Fibroblast of skin of scalp (primary cell): ENCODE measurements at places on chromosomes 7 and 10.

GRCh38 chr10:26157734-26158133, 58.8 kb upstream of the GAD2 start:
- DNase-seq: no peak

DNA sequence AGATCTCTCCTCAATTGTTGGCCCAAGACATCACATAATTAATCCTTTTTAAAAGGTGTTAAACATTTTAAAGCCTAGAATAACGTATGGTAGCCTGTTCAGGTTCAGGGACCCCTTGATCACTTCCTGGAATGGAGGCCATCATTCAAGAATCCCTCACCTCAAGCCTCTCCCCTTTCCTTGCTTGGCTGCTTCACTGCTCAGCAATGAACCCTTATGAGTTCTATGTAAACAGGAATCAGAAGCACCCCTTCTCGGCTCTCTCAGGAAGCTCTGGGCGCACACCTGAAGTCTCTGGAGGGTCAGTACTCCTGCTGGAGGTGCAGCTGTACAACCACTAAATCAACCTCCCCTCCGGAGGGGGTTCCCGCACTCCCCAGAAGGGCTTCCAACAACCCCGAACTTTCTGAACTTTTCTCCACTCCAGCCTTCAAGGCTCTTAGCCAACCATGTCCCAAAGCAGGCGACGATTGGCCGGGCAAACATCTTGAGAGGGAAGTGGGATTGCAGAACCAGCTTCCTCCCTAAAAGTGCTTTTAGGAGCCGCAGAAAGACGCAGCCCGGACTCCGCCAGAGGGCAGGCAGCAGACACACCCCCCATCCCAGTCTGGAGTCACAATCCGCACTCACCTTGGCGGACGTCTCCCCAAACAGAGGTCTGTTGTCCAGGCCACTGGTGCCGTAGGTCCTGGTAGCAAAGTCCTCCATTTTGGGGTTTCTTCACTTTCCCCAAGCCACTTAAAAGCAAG, 562 bp downstream of the TMEM243 start:
- peak; percentile 40 for DNase-seq

DNA sequence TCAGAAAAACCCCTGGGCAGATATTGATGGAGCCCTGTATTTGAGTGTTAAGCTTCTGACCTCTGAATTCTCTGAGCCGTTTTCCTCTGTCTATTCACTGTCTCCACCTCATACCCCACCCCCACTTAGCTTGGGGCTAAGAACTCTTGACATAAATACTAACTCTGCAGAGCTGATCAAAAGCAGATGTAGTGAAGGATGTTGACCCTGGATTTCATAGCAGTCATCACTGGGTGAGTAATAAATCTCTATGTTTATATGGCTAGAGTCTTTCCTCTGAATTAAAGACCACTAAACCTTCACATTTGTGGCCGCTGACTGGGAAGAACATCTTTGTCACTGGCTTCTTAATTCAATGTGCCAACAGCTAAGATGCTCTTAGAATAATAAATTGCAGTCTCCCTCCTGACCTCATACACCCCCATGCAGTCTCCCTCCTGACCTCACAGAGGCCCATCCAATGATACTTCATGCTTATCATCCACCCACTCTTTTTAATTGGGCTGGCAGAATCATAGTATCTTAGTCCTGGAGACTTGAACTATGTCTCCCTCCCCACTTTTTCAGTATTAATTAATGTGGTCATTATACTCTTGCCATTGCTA, 78.0 kb upstream of the MACROH2A2 start:
- DNase-seq: peak; percentile 93

DNA sequence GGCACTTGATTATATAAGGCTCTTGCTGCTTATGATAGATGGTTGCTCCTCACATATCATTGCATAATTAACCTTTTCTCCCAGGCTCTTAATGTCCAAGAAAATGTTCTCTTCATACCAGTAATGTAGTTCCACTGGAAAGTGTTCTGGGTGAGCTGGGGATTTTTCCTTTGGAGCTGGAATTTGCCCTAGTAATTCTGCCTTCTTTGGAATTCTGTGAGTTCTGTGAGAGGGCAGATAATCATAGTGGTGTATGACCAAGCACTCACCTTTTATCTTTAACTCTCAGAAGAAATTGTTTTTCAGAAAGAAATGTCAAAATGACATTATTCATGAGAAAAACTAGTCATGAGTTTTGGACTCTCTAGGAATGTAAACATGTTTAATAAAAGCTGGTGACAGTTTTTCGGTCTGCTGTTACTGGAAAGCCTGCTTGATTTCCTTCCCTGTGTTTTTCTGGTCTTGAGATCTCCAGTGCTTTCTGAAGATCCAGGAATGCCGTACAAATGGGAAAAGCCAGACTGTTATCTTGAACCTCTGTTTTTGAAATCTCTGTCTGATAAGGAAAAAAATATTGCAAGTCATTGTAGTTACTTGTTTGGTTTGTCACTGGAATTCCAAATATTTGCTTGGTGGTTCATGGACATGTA, 148.3 kb upstream of the PRPS1L1 start:
- DNase-seq: peak; percentile 5

- peak; percentile 77 for DNase-seq
Observed at GRCh38 chr10:90911133-90912051, 9.5 kb downstream of the ANKRD1 start.

GRCh38 chr10:89553064-89553734, 17.8 kb upstream of the SLC16A12 start:
- peak; percentile 96 for DNase-seq

GRCh38 chr7:2760098-2760889, 72.3 kb downstream of the AMZ1 start:
- DNase-seq: peak; percentile 61

DNA sequence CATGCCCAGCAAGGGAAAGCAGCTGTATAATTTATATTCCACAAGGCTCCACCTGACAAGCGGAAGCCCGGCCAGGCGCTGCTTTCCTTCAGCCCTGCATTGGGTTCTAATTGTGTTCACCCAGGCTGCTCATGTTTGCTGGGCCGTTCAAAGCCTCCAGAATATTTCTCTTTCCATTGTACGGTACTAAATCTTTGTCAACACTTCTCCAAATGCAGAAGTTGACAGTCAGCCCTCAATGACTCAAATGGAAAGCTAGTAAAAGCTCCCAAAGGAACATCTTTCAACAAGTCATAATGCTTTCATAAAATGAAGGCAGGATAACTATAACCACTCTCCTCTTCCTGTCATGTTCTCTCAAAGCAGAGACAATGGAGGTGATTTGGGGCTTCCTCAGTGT, 17.8 kb upstream of the CPXM2 start:
- no peak for DNase-seq

- peak; percentile 53 for DNase-seq
Observed at GRCh38 chr7:132655131-132655727, 79.0 kb upstream of the PLXNA4 start.

- no peak for DNase-seq
Observed at GRCh38 chr7:22351878-22352277, 5.1 kb downstream of the RAPGEF5 start.

DNA sequence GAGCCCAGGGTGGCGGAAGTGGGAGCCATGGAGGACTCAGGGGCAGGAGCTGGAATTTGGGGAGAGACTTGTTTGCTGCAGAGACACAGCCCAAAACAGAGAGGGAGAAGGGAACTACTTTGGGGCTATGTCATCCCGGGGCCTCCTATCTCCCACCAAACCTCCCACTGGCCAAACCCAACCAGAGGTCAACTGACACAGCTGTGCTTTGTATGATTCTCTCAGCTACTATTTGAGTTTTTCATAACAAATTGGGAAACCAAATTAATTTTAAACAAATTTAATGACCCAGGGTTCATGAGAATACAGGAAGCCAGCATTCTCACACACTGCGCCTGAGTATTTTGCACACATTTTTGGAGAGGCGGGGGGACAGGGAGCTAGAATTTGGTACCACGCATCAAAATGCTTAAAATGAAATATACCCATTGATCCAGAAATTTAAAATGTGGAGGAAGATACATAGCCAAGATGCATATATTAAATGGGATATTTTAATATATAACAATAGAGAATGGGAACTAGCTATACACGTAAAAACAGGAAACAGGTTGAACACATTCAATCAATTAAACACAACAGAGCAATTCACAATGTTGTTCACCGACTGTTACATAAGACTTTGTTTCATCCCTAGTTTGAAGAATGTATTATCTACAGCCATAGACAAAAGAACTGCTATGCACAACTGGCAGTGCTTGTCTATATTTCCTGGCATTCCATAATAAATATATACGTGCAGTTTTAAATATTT, 105.3 kb downstream of the PARD3 start:
- DNase-seq: no peak

DNA sequence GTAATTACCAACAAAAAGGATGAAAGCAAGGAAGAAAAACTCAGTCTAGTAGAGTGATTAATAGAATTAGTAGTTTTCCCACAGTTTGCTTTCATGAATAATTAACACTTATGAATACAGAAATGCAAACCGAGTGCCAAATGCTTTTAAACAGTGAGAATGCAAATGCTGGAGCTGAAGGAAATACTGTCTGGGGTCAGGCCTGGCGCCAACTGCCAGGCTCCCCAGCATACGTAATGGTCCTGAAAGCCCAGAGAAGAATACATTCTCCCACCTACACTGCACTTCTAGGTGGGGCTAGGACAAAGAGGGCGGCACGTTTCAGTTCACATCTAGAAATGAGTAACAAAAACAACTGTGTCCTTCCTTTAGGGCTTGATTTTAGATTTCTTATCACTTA, 30.0 kb downstream of the GLUD1 start:
- DNase-seq: no peak

- no peak for DNase-seq
Observed at GRCh38 chr10:52768001-52768532, 4.5 kb downstream of the MBL2 start.

- DNase-seq: no peak
Observed at GRCh38 chr10:25766213-25766612, 167.8 kb upstream of the MYO3A start.

GRCh38 chr7:112036071-112036470, 170.1 kb downstream of the DOCK4 start:
- DNase-seq: no peak

- DNase-seq: no peak
Observed at GRCh38 chr7:1404898-1405548, 54.2 kb downstream of the MICALL2 start.
